OCI-M1 (cell line): ENCODE measurements at places on chromosomes 16 and 17.

DNA sequence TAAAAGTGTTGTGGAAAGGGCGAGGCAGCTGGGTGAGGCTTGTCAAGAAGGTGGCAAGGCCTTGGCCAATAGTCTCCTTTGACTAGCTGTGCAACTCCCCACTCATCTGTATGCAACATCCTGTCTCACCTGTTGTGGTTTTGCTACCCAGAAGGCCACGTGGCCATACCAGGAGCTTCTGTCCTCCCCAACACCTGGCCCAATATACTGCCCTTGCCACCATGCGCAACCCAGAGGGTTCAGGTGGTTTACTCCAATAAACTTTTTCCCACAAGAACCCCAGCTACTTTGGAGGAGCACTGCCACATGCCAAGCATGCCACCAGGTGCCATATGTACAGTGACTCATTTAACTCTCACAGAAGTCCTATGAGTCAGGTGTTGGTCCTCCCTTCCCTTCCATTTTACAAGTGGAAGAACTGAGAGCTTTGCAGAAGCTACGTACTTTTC, 10.2 kb downstream of the MYO19 start:
- no peak for DNase-seq

DNA sequence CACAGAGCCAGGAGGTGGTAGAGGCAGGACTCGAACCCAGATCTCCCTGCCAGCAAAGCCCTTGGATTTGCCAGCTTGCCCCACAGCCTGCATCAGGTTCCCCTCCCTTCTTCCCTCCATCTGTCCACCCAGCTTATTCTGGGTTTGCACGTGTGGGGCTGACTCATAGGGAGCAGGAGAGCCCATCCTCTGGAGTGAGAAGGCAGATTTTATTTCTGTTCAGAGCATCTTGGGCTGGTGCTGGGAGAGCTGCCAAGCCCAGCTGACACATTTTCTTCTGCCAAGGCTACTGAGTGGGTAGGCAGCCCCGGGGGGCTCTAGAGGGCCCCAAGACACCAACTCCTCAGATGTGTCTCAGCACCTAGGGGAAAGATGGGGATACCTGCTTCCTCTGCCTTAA, 106.3 kb upstream of the CRHR1 start:
- DNase-seq: no peak

DNA sequence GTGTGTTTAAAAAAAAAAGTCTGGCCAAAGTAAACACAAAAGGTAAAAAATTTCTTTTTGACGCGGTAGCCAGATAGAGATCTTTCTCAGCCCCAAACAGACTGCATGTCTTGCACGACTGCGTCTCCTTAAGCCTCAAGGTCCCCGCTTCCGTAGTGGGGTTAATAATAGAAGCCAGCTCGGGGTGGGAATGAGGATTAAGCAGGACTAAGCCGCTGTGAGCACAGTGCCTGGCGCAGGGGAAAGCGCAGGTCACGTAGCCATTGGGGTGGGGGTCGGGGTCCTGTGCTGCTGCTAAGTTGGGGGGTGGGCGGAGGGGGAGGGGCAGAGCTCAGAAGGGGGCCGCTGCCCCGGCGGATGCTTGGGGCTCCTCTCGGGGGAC, 521 bp downstream of the GGA2 start:
- DNase-seq: peak; percentile 55

GRCh38 chr17:57868007-57868909, 18.4 kb upstream of the MRPS23 start:
- peak; percentile 88 for DNase-seq

GRCh38 chr16:72876221-72876620, 171.7 kb downstream of the ZFHX3 start:
- no peak for DNase-seq

GRCh38 chr16:24753000-24753399, 23.5 kb downstream of the TNRC6A start:
- DNase-seq: no peak

DNA sequence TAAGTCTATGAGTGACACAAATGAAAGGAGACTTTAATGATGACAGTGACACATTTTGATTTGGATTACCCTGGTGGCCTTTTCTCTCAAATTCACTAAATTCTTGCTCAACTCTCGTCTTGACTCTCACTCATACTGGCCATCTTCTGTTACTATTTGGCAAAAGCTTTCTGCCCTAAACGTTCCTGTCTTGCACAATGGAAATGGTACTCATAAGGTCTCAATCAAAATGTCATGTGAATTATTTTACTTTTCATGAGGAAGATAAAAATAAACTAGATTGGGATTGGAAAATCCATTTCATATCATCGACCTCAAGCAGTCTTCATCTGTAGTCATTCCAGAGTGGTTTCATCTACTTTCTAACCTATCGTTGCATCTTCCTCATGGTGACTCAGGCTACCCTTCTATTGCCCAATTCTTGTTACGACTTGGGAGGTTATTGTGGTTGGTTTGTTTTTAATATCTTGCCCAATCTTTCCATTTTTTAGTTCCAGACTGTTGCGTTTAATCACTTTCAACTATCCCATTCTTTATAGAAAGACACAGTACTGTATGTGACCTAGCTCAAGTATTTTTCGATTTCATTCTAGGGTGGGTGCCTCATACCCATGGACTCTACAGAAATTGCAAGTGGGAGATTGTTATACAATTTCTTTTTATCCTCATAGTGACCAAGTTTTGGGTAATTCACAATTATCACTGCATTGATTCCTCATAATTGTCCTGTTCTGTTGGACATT, 317.2 kb upstream of the KCNJ16 start:
- DNase-seq: no peak

DNA sequence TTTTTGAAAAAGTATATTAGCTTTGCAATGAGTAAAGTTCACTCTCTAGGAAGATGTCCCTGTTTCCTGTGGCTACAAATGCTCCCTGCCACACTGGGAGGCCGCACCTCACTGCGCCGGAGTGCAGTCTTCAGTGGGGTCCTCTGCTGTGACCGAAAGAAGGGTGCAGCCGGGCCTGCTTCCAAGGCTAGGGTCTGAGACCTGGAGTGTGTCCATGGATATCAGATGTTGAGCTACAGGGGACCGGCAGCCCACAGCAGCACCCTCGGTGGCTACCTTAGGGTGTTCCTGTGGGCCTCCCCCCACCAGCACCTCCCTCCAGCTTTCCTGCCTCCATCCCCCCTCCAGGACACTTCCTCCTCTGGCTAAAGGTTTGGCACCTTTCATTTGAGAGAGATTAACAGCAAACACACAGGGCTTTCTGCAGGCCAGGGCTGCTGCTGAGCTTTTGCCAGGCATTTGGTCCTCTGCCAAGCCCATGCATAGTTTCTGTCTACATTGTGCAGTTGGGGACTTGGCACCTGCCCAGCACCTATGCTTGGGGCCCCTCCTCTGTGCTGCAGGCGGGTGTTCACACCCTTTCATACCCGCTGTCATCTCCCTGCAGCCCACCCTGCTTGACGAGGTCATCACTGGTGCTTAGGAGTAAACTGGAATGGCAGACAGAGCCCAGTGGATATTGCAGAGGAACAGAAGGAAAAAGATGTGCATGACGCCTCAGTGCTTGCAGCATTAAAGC, 33.8 kb upstream of the CRISPLD2 start:
- DNase-seq: no peak

- DNase-seq: no peak
These were observed 767 bp downstream of the INO80E start for GRCh38 chr16:29996766-29997250.

GRCh38 chr17:43444223-43445008, 39.4 kb upstream of the DHX8 start:
- DNase-seq: no peak

- no peak for DNase-seq
These were observed 15.2 kb downstream of the IL34 start for GRCh38 chr16:70661534-70661917.

DNA sequence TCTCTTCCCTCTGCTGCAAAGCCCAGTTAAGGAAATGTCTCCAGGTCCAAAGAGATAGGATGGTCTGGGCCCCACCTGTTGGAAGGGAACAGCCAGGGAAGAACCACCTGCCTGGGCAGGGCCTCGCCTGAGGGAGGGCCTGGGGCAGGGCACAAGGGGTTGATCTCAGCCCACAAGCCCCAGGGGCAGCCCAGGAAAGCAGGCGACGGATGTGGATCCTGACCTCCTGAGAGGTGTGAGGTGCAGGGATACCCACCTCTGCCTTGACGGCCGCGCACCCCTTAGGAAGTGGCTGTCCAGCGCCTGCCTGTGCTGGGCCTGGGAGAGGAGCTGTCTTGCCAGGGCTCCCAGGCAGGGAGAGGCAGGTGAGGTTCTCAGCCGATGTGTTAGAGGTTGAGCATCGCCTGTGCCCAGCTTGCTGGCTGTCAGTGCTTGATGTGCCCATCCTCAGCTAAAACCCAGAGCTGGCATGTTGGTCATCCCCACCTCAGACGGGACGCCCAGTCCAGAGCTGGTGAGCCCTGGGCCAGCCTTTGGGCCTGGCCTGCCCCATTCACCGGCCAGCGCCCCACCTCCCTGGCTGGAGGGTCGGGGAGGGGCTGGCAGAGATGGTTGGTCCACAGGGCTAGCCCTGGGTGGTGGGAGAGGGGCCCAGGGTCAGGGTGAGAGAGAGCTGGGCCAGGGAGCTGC, 434 bp downstream of the CEMP1 start:
- no peak for DNase-seq

DNA sequence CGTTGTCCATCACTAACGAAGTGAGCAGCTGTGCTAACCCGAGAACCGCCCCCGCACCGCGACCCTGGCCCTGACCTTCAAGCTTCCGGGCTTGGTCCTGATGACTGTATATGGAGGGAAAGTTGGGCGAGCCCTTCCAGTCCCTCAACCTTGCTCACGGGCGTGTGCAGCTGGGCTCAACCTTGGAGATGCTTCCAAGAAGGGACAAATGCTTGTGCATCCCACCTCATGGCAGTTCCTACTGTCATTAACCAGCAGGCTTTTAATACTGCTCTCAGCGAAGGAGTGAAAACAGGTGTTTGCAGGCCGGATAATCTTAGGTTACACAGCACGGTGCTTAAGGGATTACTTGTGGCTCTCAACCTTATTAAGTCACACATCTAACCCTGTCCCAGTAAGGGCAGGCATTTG, 33.5 kb downstream of the SRL start:
- DNase-seq: no peak

DNA sequence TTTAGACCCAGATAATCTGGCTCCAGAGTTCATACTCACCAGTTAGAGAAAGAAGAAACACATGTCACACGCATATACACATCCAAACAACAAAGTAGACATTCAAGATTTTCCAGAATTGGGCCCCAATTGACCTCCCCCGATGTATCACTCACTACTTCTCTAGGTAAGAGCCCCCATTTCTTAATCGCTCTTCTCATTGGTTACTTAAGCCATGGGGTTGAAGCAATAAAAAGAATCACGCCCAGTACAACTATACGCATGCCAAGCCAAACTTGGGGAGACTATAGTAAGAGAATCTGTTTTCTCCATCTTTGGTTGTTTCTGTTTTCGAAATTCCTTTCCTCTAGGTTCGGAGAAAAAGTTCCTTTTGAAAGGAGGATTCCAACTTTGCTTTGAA, 565 bp downstream of the DDX52 start:
- DNase-seq: peak; percentile 39

- no peak for DNase-seq
These were observed 921.9 kb upstream of the EEF2KMT start for GRCh38 chr16:6019490-6019991.

DNA sequence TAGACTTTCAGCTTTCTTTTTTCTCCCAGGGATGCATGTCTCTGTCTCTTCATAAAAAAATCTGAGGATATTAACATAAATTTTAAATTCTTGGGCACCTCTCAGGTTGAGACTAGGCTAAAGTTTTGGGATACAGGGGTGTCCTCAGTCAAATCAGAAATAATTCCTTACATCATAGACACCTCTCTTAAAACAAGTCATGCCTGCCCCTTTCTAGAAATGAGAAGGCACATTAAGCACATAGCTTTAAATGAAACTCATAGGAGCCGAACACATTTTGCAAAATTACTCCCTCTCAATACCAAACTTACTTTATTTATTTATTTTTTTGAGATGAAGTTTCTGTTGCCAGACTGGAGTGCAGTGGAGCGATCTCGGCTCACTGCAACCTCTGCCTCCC, 67.3 kb upstream of the BCAR1 start:
- DNase-seq: no peak

- no peak for DNase-seq
These were observed 5.0 kb upstream of the SALL1 start for GRCh38 chr16:51155820-51156806.

DNA sequence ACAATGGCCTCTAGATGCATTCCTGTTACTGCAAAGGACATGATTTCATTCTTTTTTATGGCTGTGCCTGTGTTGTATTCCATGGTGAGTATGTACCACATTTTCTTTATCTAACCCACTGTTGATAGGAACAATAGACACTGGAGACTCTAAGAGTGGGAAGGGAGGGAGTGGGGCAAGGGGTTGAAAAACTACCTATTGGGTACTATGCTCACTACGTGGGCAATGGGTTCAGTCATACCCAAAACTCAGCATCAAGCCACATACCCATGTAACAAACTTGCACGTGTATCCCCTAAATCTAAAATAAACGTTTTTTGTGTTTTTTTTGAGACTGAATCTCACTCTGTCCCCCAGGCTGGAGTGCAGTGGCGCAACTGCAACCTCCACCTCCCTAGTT, 47.1 kb upstream of the SCNN1B start:
- DNase-seq: no peak

GRCh38 chr17:8859804-8860430, 7.6 kb downstream of the PIK3R6 start:
- no peak for DNase-seq

DNA sequence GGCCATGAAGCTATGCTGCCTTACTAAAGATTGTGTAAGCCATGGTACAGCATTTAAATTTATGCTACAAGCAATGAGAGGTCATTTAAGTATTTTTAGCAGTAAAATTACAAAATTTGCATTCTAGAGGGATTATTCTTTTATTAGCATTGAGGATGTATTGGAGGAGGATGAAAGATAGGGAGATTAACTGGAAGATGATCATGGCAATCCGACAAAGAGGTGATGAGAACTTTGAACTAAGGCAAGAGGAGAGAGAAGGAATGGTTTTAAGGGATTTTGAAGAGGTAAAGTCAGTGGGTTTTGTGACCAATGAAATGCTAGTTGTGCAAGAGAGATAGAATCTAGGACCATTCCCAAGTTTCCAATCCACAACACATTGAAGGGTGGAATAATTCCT, 129.9 kb downstream of the SNX11 start:
- DNase-seq: no peak

GRCh38 chr16:11848842-11849241, 2.5 kb downstream of the RSL1D1 start:
- DNase-seq: no peak

GRCh38 chr16:81710596-81710995, 68.5 kb upstream of the PLCG2 start:
- DNase-seq: no peak

DNA sequence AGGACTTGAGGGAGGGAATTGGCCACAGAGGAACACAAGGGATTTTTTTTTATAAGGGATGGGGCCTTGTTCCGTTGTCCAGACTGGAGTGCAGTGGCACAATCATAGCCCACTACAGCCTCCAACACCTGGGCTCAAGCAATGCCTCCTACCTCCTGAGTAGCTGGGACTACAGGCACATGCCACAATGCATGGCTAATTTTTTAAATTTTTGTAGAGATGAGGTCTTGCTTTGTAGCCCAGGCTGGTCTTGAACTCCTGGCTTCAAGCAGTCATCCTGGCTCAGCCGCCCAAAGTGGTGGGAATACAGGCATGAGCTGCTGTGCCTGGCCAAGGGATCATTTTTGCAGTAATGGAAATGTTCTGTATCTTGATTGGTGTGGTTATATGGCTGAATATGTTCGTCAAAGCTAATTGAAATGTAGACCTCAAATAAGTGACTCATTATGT, 56.9 kb downstream of the VMP1 start:
- DNase-seq: no peak
